ENCODE measurements at places on chromosomes 6 and 20. TPM values are rescaled to one million over a fixed set of nuclear protein-coding genes. Genes with fewer than 3 reads are reported as not detected.

Gene C6orf58
- not detected for total RNA-seq

Gene WFDC5
- not detected for total RNA-seq

Gene FAM217A
- 0.27 TPM for total RNA-seq

Gene NUDT3
- 81.2 TPM for total RNA-seq

GRCh38 chr20:56606174-56606945 is 22.7 kb upstream of the TFAP2C start:
- peak; percentile 80 for DNase-seq

GRCh38 chr6:63821442-63821841 is 185.8 kb downstream of the PHF3 start:
- DNase-seq = no peak

All from thyroid gland (tissue), 4 donors.